ENCODE measurements at places on chromosomes 5 and 9.

DNA sequence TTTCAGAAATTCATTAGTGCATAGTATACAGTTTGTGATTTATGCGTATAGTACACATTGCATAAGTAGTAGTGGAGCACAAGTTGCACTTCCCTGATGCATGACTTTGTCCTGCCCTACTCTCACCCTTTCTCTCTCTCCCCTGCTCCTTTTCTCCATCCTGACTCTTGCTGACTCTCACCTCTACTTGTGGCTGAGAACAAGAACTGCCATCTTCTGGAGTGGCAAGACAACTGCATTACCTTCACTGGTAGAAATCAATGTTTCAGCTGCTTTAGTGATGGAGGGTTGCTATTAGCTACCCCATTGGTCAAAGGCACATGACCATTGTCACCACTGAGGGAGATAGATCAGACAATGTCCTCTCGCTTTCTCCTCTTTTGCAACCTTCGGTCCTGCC is 26.9 kb downstream of the SPEF2 start:
- DNase-seq, result no peak

- no peak for DNase-seq
Measured at GRCh38 chr5:110027527-110028322, 338.0 kb downstream of the MAN2A1 start.

DNA sequence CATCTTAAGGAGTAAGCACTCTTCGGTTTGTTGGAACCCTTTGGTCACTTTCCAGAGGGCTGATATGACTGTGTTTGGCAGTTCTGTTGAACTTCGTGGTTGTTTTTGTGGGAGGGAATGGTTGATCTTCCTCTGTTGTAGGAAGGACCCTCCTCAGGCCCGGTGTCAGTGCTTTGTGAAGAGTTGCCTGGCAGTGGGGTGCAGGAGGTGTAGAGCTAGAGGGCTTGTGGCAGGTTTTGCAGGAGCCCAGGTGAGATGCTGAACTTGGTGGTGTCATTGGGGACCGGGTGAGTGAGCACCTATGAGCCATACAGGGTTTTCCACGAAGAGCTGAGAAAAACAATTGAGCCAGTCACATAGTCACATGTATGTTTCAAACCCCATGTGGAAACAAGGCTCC is 27.2 kb downstream of the SECISBP2 start:
- DNase-seq, result no peak

- no peak for DNase-seq
Measured at GRCh38 chr9:93576258-93577077, at the start of gene PHF2. Gene PHF2, plus strand, starts transcription at chr9:93576584. Its CDS starts 190 bp downstream, at chr9:93576774.

DNA sequence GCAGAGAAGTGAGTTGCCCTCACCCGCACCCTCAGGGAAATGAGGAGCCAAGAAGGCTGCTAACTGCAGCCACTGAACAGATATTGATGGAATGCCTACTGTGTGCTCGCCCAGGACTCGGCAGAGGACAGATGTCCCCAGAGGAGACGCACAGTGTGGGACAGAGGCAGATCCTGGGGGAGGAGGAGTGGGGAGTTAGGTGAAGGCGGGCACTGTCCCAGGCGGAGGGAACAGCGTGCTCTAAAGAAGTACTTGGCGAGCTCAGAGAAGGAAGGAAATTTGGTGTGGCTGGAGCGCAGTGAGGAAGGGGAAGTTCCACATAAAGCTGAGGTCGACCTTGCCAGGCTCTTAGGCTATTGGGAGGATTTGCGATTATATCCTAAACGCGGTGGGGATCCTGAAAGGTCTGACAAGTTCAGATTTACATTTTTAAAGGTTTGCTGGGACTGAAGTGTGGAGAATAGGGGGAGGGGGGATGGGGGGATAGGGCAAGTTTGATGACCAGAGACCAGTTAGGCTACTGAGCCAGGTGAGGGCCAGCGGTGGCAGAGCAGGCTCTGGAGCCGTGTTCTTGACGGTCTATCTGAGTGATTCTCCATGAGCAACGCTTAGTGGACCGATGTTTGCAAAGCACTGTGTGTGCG is 23.6 kb upstream of the CERCAM start:
- no peak for DNase-seq

GRCh38 chr5:33114361-33114760 is 326.4 kb upstream of the TARS1 start:
- DNase-seq, result no peak

DNA sequence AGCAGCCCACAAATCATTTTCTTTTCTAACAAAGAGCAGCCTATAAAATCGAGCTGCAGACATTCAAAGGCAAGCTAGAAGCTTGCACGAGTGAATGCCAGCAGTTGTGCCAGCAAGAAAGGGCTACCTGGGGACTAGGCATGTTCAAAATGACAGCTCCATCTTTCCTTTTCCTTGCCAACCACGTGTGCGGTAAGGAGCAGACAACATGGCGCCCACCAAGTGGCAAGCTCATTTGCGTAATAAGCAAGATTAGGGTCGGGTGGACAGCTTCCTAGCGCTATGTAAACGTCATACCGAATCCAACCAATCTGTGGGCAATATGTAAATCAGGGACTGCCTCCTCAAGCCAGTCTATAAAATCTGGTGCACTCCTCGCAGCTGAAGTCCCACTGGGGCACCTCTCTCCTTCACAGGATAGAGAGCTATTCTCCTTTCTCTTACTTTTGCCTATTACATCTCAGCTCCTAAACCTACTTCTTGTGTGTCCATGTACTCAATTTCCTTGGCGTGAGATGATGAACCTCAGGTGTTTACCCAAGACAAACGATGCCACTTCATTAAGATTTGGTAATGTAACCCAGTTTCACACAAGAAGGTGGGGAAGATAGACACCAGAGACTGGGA is 22.5 kb upstream of the SPARC start:
- DNase-seq, result no peak

DNA sequence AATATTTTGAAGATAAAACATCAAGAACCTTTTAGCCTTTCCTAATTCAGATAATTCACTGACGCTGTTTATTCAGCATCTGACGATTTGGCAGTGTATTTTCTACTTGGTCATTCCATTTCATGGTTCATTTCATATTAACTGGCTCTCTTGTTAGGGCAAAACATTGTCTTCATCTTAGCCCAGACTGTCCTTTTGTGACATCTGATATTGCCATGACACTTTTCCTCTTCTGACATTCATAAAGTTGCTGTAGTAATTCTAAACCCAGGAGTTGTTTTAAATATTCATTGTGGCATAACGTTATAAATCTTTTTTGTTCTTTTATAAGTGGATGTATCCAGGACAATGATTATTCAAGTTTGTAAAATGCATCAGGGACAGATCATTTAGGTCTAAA is 1.8 kb downstream of the SCAMP1 start:
- no peak for DNase-seq

- DNase-seq, result no peak
Measured at GRCh38 chr5:168318240-168318639, 26.8 kb downstream of the WWC1 start.

DNA sequence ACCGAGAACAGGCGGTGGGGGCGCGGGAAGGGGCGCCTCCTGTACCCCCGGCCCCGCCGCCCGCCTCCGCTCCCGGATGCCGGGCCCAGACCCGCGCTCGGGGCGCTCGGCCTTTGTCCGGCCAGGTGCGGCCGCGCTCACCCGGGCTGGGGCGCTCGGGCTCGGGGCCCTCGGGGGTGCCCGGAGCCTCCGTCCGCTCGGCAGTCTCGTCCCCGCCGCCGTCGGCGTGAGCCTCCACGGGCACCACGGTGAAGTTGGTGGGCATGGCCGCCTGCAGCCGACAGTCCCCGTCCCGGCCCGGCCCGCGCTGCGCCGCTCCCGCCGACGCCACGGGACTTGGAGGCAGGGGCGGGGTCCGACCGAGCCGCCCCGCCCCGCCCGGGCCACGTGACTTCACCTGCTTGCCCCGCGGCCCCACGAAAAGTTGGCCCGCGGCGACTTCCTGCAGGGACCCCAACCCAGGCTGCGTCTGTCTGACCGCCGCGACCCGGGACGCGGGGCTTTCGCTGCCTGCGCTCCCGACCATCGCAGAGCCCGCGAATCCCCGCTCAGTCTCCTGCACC is at the start of gene SLC12A7:
SLC12A7 (minus strand) TSS at position 337 of the 563 bp plus-strand sequence; CDS start at position 265, 72 bp downstream.
- DNase-seq, result no peak

- DNase-seq, result no peak
Measured at GRCh38 chr9:17761984-17762676, 183.3 kb downstream of the SH3GL2 start.

GRCh38 chr5:74299833-74300232 is 340.7 kb downstream of the ENC1 start:
- no peak for DNase-seq

GRCh38 chr9:12819436-12820185 is 44.8 kb downstream of the LURAP1L start:
- no peak for DNase-seq

- DNase-seq, result no peak
Measured at GRCh38 chr5:39783756-39784421, 359.1 kb upstream of the DAB2 start.

DNA sequence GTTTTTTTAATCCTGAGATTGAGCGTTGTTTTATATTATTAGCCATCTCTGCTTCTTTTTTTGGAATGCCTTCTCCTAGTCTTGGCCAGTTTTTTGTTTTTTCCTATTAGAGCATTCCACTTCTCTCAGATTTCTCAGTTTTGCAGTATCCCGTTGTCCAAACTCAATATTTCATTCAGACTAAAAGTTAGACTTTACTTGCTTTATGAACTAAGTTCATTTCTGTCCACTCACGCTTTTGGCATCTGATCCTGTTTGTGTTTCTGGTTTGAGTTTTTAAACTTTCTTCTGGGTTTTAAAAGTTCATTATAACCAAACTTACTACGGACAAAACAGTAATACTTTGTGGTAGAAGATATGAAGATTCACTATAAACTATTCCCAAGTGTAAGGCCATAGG is 288.3 kb upstream of the MPDZ start:
- no peak for DNase-seq

DNA sequence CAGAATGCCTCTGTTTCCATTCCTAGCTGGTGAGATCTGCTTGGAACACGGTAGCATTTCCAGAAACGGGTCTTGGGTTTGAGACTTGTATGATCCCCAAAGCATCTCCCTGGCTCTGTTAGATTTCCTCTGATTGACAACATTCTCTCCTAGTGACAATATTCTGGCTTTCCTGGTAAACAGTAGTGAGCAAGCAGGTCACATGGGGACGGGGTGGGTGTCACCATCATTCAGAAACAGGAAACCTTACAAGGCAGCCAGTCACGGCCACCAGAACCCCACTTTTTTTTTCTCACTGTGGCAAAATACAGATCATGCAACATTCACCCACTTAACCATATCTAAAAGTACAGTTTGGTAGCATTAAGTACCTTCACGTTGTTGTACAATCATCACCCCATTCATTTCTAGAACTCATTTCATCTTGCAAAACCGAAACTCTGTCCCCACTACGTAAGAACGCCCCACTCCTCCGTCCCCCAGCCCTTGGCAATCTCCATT is 90.1 kb upstream of the LMX1B start:
- DNase-seq, result no peak

- DNase-seq, result no peak
Measured at GRCh38 chr9:2151171-2151570, 136.0 kb downstream of the SMARCA2 start.

GRCh38 chr9:92170848-92171247 is 55.6 kb upstream of the SPTLC1 start:
- no peak for DNase-seq

DNA sequence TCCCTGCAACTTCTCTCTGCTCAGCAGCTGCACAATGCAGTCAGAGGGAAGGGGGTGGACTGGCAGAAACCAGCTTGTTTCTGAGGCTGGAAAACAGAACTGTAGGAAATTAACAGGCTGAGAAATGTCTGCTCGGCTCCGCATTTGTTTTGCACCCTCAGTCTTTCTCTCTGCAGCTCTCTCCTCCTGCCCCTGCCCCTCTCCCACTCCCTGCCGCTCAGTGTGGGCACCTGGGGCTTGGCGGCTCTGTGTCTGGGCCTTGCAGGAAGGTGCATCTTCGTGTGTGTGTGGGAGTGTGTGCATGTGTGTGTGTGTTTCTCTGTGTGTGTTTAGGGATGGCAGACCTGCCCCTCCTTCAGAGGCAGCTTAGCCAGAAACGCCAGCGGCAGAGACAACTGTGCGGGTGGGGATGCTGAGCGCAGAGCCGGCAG is 53.0 kb downstream of the PCDH1 start:
- DNase-seq, result no peak

DNA sequence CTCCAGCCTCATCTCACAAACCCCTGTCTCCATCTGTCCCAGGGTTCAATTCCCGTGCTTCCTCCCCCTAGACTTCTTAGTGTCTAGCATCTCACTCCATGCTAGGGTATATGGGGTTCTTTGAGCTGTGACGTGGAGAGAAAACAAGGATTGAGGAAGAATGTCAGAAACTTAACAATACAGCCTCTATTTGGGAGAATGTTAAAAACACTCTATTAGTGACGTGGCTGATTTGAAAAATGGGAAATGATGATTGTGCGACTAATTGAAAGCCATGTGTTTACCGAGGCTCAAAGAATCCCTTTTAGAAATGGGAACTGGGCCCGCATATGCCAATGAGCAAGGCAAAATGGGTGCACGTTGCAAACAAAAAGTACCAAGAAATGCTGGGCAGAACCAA is 72.7 kb upstream of the TBC1D2 start:
- no peak for DNase-seq

- no peak for DNase-seq
Measured at GRCh38 chr5:72152545-72152944, 45.3 kb downstream of the MAP1B start.

DNA sequence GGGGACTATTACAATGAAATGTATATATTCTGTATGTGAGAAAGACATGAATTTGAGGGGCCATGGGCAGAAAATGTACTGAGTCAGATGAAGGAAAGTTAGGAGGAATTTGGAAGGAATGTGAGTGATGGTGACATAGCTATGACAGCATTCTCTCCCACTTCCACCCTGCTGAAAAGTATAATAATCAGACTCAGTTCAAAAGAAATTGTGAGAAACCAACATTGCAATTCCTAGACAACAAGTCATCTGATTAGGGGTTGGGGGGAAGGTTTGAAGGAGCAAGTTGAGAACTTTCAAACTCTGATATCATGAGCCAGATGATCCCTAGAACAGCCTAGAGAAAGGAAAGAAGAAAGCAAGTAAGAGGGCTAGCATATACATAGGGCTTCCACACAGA is 370.6 kb downstream of the DMRTA1 start:
- DNase-seq, result no peak

DNA sequence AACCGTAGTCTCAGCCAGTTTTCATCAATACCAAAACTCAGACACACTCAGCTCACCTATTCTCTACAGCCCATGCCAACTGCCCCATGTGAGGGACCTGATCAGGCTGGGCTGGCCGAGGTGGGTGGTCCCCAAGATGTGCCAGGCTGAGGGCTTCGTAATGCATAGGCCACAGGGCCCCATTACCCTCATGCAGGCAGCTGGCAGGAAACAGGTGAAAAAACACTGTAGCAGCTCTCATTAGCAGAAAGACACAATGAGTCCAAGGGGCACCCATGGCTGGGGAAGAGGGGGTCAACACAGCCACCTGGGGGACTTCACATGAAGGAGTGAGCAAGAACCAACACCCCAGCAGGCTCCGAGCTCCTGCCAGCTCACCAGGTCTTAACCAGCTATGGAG is 8.2 kb downstream of the IPPK start:
- DNase-seq, result no peak

GRCh38 chr5:147081311-147081764 is 153.5 kb upstream of the STK32A start:
- no peak for DNase-seq

- DNase-seq, result no peak
Measured at GRCh38 chr5:40672425-40672824, 7.3 kb upstream of the PTGER4 start.

Measured in activated CD4-positive, CD25-positive, alpha-beta regulatory T cell treated with anti-CD3 and anti-CD28 coated beads, Interleukin-2, amount 50 U/mL, for 16 hours (primary cell).